ENCODE measurements at places on chromosomes 6 and 20.

- no peak for DNase-seq
Measured at GRCh38 chr20:8394308-8394945, 262.4 kb downstream of the PLCB1 start.

- DNase-seq: no peak
Measured at GRCh38 chr20:21436205-21436604, 38.9 kb upstream of the NKX2-4 start.

- no peak for DNase-seq
Measured at GRCh38 chr6:111793711-111794111, 79.5 kb downstream of the FYN start.

- DNase-seq: no peak
Measured at GRCh38 chr6:27814665-27815424, 97.4 kb downstream of the OR2B2 start.

GRCh38 chr6:1004885-1005630 is 306.8 kb upstream of the FOXQ1 start:
- DNase-seq: no peak

- no peak for DNase-seq
Measured at GRCh38 chr6:91447530-91448254, 860.8 kb upstream of the MAP3K7 start.

DNA sequence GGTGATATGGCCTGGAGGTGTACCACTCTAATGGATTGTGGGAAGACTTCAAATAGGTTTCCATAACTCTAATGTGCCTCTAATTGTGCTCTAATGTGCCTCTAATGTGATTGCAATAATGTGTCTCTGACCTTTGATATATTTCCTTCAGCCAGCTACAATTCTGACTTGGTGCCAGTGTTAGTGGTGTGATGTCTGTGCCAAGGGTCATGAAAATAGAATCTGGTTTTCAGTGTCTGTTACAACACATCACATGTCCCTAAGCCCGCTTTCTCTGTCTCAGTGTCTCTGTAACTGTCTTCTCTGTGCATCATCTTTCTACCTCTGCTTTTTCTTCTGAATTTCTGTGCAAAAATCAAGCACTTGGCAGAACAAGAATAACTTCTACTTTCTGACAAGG is 77.2 kb upstream of the ECI2 start:
- no peak for DNase-seq

GRCh38 chr6:34120953-34121675 is 24.8 kb downstream of the GRM4 start:
- DNase-seq: no peak

DNA sequence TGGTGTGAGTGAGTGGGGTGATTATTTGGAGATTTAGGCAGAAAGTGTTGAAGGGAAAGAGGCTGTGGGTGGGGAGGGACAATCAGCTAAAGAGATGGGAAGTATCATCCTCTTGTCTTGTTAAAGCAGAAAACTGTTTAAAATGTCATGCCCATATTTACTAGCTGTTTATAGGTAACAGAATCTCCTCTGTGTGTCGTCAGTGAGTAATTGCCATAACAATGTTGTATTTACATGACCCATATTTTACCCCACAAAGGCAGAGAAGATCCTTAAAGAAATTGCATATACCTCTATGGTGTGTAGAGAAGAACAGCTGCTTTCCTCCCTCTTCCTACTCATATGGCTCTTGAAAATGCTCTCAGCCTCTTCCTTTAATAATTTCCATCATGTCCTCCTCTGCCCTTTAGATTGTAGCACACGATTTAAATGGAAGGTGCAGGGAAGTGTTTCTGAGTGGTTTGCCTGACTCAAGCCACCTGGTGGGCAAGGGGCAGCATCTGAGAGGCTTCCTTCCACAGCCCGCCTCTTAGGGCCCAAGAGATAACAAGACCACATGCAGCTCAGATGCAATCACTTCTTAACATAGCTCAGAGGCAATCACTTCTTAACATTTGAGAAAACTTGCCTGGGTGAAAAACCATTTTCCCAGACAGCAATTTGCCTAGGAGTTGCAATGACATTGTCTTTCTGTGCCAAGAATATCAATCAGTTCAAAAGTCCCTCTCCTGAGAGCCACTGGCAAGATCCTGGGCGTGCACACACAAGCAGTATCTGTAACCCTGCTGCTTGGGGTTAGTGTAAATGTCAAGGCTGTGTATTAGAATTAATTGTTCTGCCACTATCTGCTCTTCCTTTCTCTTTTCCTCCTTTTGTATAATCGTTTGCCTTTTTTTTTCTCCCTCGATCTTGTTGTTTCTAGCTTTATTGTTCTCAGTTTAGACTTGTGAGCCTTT is 44.1 kb upstream of the EDN1 start:
- no peak for DNase-seq

GRCh38 chr6:90120327-90120726 is 176.3 kb downstream of the BACH2 start:
- DNase-seq: no peak

DNA sequence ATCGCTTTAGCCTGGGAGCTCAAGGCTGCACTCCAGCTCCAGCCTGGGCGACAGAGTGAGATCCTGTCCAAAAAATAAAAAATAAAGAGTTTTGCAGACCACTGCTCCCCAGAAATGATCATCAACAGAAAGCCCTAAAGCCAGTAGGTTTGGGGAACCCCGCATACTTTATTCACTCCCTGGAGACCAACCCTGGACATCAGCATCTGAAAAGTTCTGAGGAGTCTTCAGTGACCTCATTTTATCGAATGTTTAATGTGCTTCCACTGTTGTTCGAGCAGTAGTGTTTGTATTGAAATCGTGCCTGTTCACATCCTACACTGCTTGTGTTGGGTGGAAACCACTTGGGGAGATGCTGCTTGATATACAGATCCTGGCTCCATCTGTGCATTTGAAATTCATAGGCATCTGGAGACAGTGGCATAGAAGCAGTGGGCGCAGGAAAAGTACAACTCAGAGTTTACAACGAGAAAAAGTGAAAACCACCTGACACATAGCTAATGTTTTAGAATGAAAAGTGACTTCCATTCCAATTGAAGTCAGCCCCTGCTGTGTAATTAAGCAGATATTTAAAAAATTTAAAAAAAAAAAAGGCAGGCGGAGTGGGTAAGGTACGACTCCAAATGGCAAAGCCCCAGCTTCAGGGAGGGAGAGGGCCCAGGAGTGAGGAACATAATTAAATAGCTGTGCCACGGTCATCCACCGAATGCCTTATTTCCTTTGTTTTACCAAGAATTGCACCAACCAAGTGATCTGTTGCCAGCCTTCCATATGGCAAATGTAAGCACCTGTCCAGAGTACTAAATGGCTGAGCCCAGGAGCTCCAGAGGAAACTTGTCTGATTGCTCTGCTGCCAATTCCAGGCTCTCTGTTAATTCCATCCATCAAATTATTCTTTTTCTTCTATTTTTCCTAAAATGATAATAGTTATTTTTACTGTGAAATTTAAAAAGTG is 100.4 kb upstream of the NAA20 start:
- no peak for DNase-seq

- DNase-seq: no peak
Measured at GRCh38 chr6:150613269-150613668, 13.6 kb downstream of the PLEKHG1 start.

DNA sequence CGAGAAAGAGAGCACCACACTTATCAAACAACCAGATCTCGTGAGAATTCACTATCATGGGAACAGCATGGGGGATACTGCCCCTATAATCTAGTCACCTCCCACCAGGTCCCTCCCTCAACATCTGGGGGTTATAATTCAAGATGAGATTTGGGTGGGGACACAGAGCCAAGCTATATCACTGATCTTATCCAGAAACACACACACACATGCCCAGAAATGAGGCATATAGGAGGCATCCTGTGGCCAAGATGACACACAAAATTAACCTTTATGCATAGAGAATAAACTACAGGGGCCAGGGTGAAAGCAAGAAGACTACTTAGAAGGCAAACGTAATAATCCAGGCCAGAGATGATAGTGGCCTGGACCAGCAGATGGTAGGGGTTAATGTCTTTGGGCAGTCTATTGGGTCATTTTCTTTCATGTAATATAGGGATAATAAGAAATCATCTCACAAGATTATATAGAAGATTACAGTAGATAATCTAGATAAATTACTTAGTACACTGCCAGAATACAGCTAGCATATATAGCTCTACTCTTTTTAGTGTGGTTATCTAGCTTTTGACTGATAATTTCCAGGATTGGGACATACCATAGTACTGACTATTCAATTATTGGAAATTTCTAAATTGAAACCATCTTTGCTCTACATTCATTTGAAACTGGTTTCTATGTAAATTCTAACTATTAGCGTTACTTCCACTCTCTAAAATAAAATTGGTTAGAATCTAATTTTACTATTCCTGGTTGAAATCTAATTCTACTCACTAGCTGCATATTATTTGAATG is 20.0 kb downstream of the RNF144B start:
- DNase-seq: no peak

- peak; percentile 34 for DNase-seq
Measured at GRCh38 chr20:63495741-63496595, 2.9 kb downstream of the EEF1A2 start.

DNA sequence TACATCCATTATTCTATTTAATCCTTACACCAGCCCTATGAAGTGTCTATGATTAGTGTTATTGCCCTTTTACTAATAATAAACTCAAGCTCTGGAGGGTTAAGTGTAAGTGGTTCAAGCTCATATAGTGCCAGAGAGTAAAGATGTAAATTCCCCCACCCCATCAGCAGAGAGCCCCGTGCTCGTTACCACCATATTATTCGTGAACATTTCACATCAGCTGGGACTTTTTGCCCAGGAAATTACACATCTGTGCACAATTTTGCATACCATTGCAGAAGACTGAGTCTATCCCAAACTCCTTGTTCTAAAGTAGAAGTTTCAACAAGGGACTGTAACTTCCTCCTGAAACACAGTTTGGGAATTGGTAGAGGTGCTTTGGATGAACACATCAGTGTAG is 220.1 kb downstream of the BCAS1 start:
- no peak for DNase-seq

DNA sequence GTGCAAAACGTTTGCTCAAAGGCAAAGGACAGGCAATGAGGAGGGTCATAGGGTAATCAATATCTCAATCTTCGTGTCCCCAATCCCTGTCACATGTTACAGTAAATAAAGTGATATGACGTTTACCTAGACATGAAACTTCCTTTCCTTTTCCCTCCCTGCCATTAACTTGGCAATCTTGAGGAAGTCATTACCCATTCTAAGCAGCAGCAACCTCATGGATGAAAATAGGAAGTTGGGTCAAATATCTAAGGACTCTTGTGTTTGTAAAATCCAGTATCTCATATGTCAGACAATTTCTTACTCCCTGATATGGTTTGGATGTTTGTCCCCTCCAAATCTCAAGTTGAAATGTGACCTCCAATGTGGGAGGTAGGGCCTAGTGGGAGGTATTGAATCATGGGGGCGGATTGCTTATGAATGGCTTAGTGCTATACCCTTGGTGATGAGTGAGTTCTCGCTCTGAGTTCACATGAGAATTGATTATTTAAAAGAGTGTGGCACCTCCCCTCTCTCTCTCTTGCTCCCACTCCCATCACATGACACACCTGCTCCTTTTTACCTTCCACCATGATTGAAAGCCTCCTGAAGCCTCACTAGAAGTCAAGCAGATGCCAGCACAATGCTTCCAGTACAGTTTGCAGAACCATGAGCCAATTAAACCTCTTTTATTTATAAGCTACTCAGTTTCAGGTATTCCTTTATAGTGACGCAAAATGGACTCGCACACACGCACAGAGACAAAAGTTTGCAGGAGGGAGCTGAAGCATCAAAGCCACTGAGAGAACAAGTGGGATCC is 545.9 kb upstream of the JARID2 start:
- no peak for DNase-seq

DNA sequence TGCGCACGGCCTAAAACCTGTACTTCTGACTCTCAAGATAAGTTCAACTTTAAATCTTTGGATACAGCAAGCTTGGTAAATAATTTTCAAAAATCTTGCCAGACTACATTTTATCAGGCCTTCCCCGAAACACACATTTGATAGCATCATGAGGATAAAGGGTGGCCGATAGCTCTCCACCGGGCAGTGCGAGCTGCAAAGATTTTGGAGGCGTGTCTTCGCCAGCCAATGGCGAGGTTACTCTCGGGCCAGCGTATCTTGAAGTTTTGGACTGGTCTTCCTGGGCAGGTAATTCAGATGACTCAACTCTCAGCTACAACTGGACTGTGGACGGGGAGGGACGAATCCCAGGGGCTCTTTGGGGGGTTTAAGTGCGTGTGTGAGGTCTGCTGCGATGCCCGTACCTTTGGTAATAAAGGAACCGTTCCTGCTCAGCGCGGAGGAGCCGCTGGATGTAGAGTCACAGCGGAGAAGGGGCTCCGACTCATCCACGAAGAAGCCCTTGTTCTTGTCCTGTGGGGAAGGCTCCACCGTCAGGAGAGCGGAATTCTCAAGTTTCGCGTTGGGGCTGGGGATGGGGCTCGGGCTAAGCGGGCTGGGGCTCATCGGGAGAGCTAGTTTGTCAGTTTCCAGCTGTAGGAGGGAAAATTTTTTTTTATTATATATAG is 75.3 kb downstream of the TNFRSF21 start:
- no peak for DNase-seq

- no peak for DNase-seq
Measured at GRCh38 chr20:35200267-35200666, 26.2 kb upstream of the MMP24 start.

DNA sequence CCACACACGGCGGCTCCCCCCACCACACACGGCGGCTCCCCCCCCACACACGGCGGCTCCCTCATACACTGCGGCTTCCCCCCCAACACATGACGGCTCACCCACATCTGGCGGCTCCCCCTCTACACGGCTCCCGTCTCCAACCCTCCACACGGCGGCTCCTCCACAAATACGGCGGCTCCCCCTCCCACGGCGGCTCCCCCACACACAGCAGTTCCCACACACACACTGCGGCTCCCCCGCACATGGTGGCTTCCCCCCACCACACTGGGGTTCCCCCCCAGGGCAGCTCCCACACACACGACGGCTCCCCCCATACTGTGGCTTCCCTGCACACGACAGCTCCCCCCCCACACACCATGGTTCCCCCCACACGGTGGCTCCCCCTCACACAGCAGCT is 98.0 kb downstream of the TTLL2 start:
- DNase-seq: no peak

- no peak for DNase-seq
Measured at GRCh38 chr6:21375151-21376116, 218.1 kb upstream of the SOX4 start.

GRCh38 chr6:106844930-106845329 is 129.6 kb downstream of the CD24 start:
- DNase-seq: no peak

- DNase-seq: no peak
Measured at GRCh38 chr6:68144667-68145066, 490.4 kb upstream of the ADGRB3 start.

GRCh38 chr20:19757487-19758132 is 448 bp upstream of the RIN2 start:
- DNase-seq: peak; percentile 72

- peak; percentile 93 for DNase-seq
Measured at GRCh38 chr6:170291271-170292110, 613 bp upstream of the DLL1 start.

- peak; percentile 90 for DNase-seq
Measured at GRCh38 chr20:25453035-25453810, 45.8 kb downstream of the GINS1 start.

DNA sequence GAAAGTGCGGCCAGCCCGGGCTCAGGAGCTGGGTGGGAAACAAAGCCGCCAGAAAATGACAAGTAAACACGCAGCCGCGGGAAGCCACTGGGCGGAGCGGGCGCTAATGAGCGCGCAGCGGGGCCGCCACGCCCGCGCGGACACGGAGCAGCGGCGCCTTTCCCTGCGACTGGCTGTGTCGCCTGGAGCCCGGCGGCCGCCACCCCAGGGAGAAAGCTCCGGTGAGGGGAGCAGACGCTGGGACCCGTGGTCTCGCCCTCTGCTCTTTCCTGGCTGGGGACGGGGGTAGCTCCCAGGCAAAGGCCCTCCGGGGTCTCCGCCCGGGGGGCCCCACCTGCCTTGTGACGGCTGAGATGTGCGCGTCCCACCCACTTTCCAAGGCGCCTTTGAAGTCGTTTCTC is 54.9 kb downstream of the PRR18 start:
- no peak for DNase-seq

Measured in NCI-H1105 (cell line).